Activated CD8-positive, alpha-beta memory T cell treated with anti-CD3 and anti-CD28 coated beads for 1 hour (primary cell): ENCODE measurements at places on chromosomes 3 and 15.

DNA sequence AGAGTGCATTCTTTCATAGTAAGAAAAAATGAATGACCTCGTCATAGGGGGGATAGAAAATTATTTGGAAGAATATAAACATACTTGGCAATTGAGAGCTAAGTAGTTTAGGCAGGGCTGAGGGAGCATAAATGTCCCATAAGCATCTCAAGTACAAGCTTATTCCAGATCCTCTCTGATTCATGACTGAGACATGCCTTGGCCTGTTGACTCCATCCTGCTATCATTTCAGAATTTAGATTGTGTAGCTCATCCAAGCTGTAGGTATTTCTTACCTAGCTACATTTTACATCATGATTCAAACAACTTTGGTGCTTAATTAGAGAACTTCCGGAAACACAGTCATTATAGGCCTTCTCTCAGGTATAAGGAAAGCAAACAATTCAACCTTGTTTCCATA, 12.3 kb downstream of the POGLUT1 start:
- DNase-seq: no peak

GRCh38 chr15:76626611-76627010, 278.5 kb downstream of the SCAPER start:
- DNase-seq: no peak

- DNase-seq: no peak
These were observed 294.5 kb upstream of the LRRN1 start for GRCh38 chr3:3504686-3505085.

- no peak for DNase-seq
These were observed 15.3 kb downstream of the PXYLP1 start for GRCh38 chr3:141246958-141247301.

DNA sequence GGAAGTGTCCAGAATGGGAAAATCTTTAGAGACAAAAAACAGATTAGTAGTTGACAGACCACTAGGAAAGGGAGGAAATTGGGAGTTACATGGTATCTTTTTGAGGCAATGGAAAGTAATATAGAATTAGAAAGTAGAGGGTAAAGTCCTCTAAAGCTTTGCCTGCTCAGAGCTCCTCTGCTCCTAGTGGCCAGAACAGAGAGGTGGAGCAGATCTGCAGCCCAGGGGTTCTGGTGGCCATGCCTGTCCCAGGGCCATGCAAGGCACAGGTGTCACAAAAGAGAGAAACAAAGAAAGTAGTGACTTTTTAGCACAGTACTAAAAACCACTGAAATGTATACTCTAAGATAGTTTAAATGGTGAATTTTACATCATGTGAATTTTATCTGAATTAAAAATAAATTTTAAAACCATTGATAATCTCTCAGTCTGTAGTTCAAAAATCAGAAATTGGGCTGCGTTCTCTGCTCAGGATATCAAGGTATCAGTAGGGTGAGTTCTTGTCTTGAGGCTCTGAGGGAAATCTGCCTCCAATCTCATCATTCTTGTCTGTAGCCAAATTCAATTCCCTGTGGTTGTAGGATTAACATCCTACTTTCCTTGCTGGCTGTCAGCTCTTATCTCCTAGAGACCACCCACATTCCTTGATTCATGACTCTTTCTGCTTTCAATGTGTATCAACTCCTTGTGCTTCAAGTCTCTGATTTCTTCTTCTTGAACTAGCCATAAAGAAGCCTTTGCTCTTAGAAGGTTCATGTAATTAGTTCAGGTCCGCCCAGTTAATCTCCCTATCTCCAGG, 23.6 kb downstream of the PYGO1 start:
- no peak for DNase-seq

DNA sequence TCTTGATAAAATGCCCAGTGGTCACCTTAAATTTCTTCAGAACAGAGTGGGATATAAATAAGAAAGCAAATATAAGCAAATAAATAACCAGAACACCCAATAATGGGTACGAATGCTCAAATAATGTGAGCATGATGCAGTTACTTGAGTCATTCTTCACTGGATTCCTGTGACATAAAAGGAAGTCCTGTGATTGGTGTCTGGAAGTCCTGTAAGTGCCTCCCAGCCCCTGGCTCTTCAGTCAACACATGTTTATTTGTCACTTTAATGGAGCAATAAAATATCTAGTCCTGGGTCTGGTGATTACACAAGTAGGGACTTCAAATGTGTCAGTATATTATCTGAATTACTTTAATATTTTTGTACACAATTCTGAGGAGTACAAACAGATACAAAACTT, 30.4 kb downstream of the TMEM212 start:
- DNase-seq: no peak

DNA sequence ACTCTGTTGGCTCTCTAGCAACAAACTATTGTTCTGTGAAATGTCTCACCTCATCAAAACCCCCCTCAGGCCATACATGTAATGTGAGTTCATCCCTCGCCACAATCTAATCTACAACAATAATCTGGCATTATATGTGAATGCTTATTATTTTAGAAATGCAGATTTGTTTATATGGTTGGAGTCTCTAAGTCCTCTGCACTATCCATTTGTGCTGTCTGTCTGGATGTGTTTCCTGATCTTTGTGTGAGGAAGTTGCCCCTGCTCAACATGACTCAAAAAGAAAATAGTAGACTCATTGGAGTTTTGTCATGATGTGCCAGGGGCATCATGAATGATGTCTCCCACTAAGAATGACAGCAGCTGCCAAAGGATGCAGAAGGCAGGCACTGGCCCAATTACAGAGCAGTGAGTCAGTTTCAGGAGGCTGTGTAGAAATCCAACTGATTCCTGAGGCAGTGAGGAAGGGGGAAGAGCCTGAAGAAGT, 161.6 kb upstream of the PDZRN3 start:
- DNase-seq: no peak

DNA sequence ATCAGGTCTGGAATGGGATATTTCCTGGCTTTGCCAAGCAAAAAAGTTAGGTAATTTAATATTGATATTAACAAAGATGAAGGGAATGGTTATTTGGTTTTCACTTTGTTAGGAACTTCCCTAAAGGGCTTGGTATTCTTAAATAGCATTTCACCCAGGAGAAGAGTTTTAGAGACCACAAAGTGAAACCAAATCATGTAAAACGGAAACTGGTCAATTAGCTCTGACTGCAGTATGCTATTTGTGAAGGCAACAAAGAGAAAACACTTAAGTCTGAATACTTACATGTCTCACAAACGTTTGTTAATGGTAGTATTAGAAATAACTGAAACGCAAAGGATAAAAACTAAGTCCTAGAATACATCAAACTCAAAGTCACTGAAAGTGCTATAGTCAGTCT, 32.4 kb upstream of the SETMAR start:
- DNase-seq: no peak

- no peak for DNase-seq
These were observed 207.7 kb downstream of the RAP2B start for GRCh38 chr3:153369561-153370374.

GRCh38 chr15:33975022-33975565, 6.8 kb downstream of the CHRM5 start:
- no peak for DNase-seq

GRCh38 chr3:20173844-20174410, 12.1 kb downstream of the SGO1 start:
- DNase-seq: no peak

- no peak for DNase-seq
These were observed 6.8 kb upstream of the AMOTL2 start for GRCh38 chr3:134381076-134381475.
